T-helper 17 cell (primary cell): ENCODE measurements at places on chromosomes 6 and 20. TPM values are rescaled to one million over a fixed set of nuclear protein-coding genes. Genes with fewer than 3 reads are reported as not detected.
A peak's percentile ranks its signal among the peaks of the same experiment; 100 is the strongest.

SMLR1 gene
- total RNA-seq: not detected

OOEP gene
- total RNA-seq: 0.40 TPM

HSPA12B gene
- total RNA-seq: not detected

PNPLA1 gene
- 0.15 TPM for total RNA-seq

FHL5 gene
- not detected for total RNA-seq

LHFPL5 gene
- total RNA-seq: not detected

PTGIS gene
- not detected for total RNA-seq

MCHR2 gene
- not detected for total RNA-seq

MAS1L gene
- not detected for total RNA-seq

ELOVL2 gene
- total RNA-seq: not detected

GGTLC1 gene
- not detected for total RNA-seq

PAX1 gene
- not detected for total RNA-seq

CST1 gene
- total RNA-seq: not detected

TRERF1 gene
- total RNA-seq: 31.2 TPM

LY6G6C gene
- total RNA-seq: not detected

DNA sequence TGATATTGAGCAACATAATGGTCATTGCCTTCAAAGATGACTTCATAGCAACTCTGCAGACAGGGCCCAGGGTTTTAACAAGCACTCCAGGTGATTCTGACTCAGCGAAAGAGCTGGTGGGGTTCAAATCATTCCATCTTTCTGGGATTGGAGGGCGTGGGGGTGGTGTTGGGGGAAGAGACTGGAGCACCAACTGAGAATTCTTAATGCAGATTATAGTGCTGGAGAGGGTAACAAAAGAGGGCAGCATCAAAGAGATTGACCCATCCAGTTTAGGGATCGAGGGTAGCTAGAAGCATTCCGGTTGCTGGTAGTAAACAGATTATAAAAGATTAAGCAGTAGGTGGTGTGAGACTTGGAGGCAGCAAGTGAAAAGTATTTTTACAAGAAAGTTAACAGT lies 15.9 kb downstream of the PFDN4 start:
- H3K27me3 ChIP-seq: no peaks in the 10 kb centered on the region
- no peak overlapping the region for H3K27ac ChIP-seq

GRCh38 chr20:24100370-24101011 lies 111.9 kb upstream of the GGTLC1 start:
- H3K36me3 ChIP-seq: peaks cover 10% of the 10 kb centered on the region
- peaks cover 10% of the 10 kb centered on the region for H3K4me1 ChIP-seq
- H3K4me3 ChIP-seq: no peak overlapping the region

DNA sequence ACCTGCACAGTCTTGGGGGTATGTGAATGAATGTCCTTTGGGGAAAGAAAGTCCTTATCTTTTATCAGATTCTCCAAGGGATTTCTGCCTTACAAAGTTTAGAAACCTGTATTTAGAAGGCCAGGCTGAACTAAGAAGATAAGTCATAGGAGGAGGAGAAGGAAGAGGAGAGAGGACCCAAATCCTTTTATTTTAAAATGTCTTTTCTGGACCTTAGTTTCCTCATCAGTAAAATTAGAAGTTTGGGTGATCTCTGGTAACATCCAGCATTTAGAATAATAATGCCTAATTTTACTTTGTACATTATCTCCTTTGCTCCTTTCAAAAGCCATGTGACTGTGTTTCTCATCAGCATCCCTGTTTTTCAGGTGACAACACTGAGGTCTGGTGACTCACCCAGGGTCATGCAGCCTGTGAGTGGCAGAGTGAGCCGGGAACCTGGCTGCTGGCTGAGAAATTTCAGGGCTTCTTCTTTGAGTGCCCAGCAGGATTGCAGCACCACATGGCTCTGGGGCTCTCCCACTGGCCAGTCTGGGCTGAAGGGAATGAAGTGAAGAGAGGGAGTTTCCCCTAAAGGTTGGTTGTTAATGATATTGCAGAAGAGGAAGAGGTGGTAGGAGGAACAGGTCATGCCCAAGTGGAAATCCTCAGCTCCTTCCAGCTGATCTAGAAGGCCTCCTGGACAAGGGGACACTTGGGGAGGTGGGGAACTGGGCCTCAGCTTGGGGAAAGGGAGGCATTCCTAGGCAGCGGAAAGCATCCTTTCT lies 34.0 kb downstream of the VEGFA start:
- H3K4me3 ChIP-seq: no peak overlapping the region
- H3K27ac ChIP-seq: no peak overlapping the region
- no peaks in the 10 kb centered on the region for H3K36me3 ChIP-seq
- no peak for DNase-seq

DNA sequence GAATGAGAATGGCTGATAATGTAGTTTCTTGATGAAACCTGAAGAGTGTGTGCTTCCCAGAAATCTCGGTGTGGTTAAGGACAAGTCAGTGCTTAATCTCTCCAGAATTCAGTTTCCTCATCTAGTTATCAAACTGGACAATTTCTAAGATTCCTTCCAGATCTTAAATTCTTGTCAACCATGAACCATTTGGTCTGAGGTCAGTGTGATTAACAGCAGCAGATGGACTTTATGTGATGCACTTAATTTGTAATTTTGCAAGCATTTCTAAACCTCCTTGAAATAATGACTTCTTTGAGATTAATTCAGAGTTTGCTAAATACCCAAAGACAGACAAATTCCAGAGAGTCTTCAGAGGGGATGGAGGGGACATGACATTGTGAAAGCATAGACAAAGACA lies 160.3 kb downstream of the KIF16B start:
- H3K4me3 ChIP-seq: no peak overlapping the region
- H3K36me3 ChIP-seq: peaks cover 4% of the 10 kb centered on the region
- DNase-seq: no peak
- H3K4me1 ChIP-seq: no peaks in the 10 kb centered on the region
- no peaks in the 10 kb centered on the region for H3K27me3 ChIP-seq
- no peak overlapping the region for H3K27ac ChIP-seq

DNA sequence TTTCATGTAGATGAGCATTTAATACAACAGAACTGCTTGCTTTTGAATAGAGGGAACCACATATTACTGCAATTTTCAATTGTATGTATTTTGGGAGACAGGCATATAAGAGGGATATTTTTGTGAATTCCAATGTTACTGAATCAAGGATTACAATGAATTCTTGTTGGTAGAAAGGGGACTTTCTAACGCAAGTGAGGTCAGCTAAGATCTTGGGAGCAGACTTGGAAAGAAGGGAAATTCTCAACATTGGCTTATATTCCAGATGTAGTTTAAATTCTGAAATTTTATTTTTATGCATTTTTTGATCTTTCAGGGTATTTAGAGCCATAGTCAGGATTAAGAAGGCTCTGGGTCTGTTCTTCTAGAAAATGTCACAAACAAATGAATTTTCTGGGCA lies 43.3 kb upstream of the CTAGE9 start:
- no peak for DNase-seq
- no peaks in the 10 kb centered on the region for H3K4me1 ChIP-seq
- H3K4me3 ChIP-seq: no peak overlapping the region
- H3K27ac ChIP-seq: no peak overlapping the region
- H3K36me3 ChIP-seq: no peaks in the 10 kb centered on the region
- peaks cover 35% of the 10 kb centered on the region for H3K27me3 ChIP-seq

- no peak overlapping the region for H3K27ac ChIP-seq
- no peak for DNase-seq
- no peaks in the 10 kb centered on the region for H3K27me3 ChIP-seq
- no peaks in the 10 kb centered on the region for H3K4me1 ChIP-seq
These were observed 29.3 kb downstream of the GRIK2 start for GRCh38 chr6:101422811-101423210.

- no peaks in the 10 kb centered on the region for H3K27me3 ChIP-seq
- no peaks in the 10 kb centered on the region for H3K36me3 ChIP-seq
- no peak overlapping the region for H3K4me3 ChIP-seq
These were observed 136.9 kb upstream of the C6orf118 start for GRCh38 chr6:165446331-165446730.

DNA sequence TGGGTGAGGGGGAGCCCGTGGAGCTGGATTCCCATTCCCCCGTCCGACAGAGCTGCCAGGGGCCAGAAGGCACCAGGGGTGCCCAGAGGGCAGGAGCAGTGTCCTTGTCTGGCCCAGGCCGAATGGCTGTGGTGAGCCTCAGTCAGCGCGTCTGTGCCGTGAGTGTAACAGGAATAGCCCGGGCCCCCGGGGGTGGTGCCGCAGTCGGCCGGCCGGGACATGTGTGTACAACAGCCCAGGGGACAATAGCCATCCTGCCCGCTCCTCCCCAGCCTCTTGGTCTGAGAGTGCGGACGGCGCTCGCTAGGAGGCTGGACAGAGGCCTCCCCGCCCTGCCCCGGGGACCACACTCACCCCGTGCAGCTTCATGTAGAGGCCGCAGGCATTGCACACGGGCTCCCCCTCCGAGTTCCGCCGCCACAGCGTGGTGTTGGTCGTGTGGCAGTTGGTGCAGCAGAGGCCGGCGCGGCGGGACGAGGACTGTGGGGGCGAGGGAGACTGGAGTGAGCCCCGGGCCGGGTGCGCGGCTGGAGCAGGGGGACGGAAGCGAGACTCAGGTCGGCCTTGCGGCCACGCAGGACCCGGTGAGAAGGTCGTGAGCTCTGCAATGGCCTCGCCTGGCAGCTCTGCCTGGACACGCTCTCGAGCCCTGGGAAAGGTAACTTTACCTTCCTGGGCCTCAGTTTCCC lies 9.6 kb downstream of the GATA5 start:
- no peak for DNase-seq
- peaks cover 2% of the 10 kb centered on the region for H3K36me3 ChIP-seq
- H3K4me3 ChIP-seq: no peak overlapping the region
- no peaks in the 10 kb centered on the region for H3K4me1 ChIP-seq
- H3K27ac ChIP-seq: no peak overlapping the region

GRCh38 chr6:154298297-154298696 lies 58.3 kb downstream of the IPCEF1 start:
- no peak overlapping the region for H3K27ac ChIP-seq
- DNase-seq: no peak
- no peaks in the 10 kb centered on the region for H3K36me3 ChIP-seq
- H3K4me1 ChIP-seq: peaks cover 6% of the 10 kb centered on the region
- no peaks in the 10 kb centered on the region for H3K27me3 ChIP-seq

GRCh38 chr20:39398656-39399055 lies 436.5 kb downstream of the DHX35 start:
- H3K27ac ChIP-seq: no peak overlapping the region
- peaks cover 4% of the 10 kb centered on the region for H3K27me3 ChIP-seq
- H3K4me3 ChIP-seq: no peak overlapping the region
- no peaks in the 10 kb centered on the region for H3K4me1 ChIP-seq

DNA sequence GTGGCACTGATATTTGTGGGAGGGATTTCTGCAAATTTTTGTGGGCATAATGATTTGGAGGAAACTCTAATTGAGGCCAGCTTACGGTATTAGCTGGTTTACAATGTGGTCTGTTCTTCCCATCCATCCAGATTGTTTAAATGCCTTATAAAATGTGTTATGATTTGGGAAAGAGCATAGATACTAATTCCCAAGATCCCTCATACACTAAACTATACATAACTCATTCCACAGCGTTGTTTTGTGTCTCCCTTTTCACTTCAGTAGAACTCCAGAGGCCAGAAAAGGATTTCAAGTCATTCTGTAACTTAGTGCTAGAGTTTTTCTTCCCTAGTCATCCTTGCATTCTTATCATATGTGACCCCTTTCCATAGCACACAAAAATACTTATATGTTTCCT lies 292.6 kb upstream of the NT5E start:
- H3K27ac ChIP-seq: no peak overlapping the region
- no peaks in the 10 kb centered on the region for H3K4me1 ChIP-seq
- DNase-seq: no peak

DNA sequence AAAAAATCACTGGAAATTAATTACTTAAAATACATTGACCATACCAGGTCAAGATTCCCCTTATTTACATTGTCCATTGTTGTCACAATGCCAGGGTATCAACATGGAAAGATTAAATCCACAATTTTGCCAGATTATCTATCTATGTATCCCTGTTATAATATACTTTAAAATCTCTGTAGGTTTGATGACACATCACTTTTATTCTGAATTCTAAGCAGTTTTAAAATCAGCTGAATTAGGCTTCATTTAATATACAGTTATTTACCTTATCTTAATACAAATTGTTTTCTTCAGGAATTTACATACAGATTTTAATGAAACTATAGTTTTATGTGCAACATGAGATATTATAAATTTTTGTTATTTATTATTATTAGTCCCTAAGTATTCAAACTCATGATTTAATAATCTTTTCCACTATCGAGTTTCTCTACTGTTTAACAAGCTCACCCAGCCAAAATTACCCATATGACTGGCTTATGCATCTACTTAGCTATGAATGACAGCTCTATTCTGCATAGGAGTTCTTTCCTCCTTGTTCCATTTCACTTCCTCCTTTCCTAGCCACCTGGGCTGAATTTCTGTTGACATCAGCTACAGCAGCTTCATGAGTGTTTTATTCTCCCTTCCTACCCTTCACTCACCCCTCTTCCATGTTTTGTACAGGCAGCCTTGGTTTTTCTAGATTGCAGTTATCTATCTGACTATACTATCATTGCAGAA lies 654.2 kb upstream of the MAP3K7 start:
- H3K27ac ChIP-seq: no peak overlapping the region
- H3K4me3 ChIP-seq: no peak overlapping the region
- no peak for DNase-seq
- no peaks in the 10 kb centered on the region for H3K27me3 ChIP-seq
- no peaks in the 10 kb centered on the region for H3K4me1 ChIP-seq

GRCh38 chr6:104326173-104327001 lies 533.3 kb downstream of the HACE1 start:
- no peak for DNase-seq
- no peaks in the 10 kb centered on the region for H3K36me3 ChIP-seq
- H3K4me1 ChIP-seq: no peaks in the 10 kb centered on the region

DNA sequence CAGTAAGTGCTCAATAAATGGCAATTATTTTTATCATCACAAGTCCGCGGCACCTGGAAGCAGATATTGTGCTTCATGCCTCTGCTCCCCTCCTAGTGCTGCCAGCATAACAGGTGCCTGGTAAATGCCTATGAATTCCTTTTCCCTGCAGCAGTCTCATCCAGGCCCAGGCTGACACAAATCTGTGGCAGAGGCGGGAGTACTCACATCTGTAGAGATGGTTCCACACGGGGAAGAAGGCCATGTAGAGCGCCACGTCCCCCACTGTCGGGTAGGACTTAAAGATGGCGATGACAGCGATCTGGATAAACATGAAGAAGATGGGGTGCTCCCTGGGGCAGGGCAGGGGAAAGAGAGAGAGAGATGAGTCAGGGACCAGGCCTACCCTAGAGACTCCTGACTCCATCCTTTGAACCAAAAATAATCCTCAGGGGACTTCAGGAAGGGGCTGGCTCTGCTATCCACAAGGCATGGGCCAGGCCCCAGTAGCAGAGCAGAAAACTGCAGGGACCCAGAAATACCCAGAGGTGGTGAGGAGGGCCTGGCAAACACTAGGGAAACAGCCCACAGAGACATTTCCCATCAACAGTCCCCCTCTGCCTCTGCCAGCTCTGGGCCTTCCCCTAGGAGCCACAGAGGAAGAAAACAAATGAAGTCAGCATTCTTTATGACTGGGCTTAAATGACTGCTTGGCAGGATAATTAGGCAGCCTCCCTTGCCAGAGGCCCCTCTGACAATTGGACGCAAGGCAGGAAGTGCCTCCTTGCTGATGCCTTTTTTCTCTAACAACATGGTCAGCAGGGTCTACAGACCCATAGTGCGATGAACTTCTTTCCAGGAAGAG lies 23.0 kb downstream of the MAP1LC3A start:
- no peak overlapping the region for H3K4me3 ChIP-seq
- H3K27me3 ChIP-seq: no peaks in the 10 kb centered on the region
- H3K36me3 ChIP-seq: no peaks in the 10 kb centered on the region
- H3K4me1 ChIP-seq: peaks cover 16% of the 10 kb centered on the region
- no peak for DNase-seq
- H3K27ac ChIP-seq: peak overlapping the region; percentile 84

GRCh38 chr6:43125555-43125954 lies 45.5 kb upstream of the SRF start:
- no peak overlapping the region for H3K4me3 ChIP-seq
- H3K27me3 ChIP-seq: peaks cover 30% of the 10 kb centered on the region
- H3K27ac ChIP-seq: no peak overlapping the region
- no peaks in the 10 kb centered on the region for H3K4me1 ChIP-seq
- no peak for DNase-seq
- no peaks in the 10 kb centered on the region for H3K36me3 ChIP-seq
